ENCODE measurements at places on chromosomes 11 and 22. TPM values are rescaled to one million over a fixed set of nuclear protein-coding genes. Genes with fewer than 3 reads are reported as not detected.

DNA sequence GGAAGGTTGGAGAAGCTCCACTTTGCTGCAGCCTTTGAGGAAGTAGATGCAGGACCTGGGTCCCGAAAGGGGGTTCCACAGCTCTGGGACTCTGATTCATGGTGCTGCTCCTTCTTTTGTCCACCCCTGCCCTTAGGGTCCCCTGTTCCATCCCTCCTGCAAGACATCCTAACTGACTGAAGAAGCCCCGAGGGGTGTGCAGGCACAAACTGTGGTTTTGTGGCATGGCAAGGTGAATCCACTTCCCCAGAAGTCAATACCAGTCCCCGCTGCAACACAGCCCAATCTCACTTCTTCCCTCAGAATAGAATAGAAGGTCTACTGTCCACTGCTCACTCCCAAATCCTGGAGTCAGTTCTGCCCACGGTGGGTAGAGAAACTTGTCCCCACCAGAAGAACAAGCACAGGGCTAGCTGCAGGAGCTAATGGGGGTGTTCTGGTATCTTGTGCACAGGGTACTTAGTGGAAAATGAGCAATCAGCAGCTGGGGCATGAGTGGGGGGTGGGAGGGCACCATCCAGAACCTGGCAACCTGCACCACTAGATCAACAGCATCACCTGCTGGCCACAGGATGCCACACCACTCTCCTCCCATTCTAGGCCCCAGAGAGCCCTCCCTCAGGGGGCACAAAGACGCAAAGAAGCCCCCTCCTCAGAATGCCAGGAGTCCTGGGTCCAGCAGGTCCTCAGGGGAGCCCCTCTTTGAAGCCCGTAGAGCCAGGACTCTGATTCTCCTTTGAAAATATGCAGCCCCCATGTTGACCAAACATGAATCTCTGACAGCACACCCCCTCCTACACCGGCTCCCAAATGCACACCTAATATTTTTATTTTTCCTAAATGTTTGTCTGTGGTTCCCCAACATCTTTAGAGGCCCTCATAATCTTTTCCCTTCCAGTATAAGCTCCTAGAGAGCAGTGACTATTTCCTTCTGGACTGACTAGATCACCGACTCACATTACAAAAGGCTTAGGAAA, 14.1 kb downstream of the SPATA19 start:
- no peak for DNase-seq

The GVQW3 gene
- total RNA-seq, result 1.4 TPM

The SOX6 gene
- total RNA-seq, result 32.0 TPM

- DNase-seq, result no peak
Observed at GRCh38 chr11:88536616-88537265, 199.2 kb upstream of the CTSC start.

DNA sequence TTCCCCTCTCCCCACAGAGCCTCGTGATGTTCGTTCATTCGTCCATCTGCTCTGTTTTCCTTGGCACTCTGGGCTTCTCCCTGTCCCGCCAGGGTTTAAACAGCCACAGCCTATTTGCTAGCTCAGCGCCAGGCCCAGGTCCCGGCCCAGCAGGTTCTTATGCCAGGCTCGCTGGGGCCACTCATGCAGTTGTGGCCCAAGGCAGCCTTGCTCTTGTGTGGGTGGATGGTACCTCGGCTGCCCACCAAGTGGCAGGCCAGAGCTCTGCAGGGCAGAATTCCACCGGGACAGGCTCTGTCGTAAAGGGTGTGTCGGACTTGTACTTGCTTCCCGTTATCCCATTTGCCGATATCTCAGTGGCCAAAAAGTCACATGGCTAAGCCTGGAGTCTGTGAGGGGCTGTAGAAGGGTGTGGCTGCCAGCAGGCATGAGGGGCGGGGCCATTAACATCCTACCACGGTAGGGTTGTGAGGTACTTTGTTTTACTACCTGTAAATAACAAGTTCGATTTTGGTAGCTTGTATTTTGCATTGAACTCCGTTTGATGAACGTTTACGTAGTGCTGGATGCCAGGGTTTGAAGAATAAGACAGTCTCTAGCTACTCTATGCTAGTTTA, 7.9 kb downstream of the FAM118A start:
- no peak for DNase-seq

Data from suprapubic skin (tissue), 4 donors.